Pulmonary artery endothelial cell (primary cell): ENCODE measurements at places on chromosomes 16 and 17. TPM values are rescaled to one million over a fixed set of nuclear protein-coding genes. Genes with fewer than 3 reads are reported as not detected.

DNA sequence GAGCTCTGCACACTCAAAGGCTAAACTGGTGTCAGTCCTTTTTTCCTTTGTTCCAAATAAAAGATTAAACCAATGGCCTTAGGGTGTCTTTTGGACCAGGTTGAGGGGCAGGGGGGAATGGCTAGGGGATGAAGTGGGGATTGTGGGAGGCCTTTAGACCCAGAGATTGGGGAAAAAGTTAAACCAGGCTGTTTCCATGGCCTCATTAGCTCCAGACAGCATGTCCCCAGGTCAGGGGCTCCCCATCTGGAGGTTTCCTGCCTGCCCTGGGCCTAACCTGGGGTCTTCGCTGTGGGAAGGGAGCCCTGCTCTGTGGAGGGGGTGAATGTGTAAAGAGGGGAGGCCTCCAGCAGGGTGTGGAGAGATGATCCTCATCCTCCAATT is 10.3 kb downstream of the FKBP10 start:
- no peak for DNase-seq

- no peak for DNase-seq
Measured at GRCh38 chr17:65634533-65634932, 73.1 kb upstream of the AXIN2 start.

DNA sequence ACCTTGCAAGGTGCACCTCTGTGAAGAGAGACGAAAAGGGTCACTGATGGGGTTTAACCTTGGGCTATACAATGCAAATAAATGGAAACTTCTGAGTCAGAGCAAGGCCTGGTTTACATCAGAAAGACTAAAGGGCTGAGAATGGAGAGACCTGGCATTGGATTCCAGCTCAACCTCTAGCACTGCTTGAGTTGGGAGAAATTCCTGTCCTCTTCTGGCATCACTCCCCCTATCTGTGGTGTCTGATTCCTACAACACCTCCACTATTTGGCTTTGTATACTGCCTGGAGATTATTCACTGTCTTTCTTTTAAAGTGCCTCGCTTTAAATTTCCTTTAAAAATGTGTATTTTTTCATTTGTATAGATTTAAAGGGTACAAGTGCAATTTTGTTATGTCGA is 68.8 kb downstream of the GPR139 start:
- DNase-seq, result no peak

GRCh38 chr16:31870809-31871208 is 2.8 kb upstream of the ZNF267 start:
- DNase-seq, result no peak

Gene LIMD2
- total RNA-seq, result 14.5 and 24.9 TPM in 2 replicates

DNA sequence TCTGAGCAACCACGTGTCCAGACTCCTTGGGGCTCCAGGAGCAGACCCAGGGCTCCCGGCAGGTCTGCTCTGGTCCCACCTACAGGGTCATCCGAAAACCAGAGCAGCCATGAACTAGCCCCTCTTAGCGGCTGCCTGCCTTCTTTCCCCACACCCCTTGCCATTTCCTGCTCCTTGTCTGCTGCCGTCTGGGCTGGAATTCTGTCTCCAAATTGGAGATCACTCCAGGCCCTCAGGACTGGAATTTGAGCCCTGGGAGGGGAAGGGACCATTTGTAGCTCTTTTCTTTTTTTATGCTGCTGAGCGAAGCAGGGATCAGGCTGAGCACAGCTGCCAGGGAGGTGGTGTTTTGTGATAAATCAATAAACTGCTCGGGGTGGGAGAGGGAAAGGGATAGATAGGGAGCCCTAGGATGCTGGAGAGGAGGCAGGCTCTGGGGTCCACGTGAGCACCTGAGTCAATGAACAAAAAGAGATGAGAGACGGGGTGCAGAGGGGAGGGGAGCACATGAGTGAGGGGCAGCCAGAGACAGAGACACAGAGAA is 257.5 kb downstream of the ENGASE start:
- no peak for DNase-seq

GRCh38 chr16:31094088-31094423 is 541 bp downstream of the VKORC1 start:
- no peak for DNase-seq
